ENCODE measurements at places on chromosomes 3 and 15.

DNA sequence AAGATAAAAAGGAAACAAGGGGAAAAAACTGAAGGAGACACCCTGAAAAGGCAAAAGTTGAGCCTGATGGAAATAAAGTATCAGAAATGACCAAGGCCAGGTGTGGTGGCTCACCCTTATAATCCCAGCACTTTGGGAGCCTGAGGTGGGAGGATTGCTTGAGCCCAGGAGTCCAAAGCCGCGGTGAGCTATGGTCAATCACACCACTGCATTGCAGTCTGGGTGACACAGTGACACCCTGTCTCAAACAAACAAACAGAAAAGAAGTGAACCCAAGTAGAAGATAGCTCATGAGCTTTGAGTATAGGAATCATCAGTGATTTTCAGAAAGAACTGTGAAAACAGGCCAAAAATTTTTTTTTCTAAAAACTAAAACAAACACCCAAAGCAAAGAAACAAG is 26.4 kb upstream of the TBC1D23 start:
- DNase-seq = no peak

DNA sequence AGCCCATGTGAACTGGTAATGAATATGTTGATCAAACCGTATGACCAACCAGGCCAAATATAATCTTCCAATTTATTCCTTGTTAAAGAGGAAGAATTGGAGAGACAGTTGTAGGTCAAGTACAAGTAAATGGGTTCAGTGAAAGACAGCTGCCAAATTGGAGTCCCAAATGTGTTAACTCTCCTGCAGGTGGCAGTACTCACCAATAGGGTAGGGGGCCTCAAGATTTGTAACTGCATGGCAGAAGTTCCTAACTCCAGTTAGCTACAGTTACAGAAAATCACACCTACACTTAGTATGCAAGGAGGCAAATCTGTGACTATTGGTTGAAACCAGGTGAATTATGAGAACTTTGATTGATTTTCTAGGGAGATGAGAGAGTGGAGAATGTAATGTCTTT is 278.0 kb downstream of the ZBBX start:
- DNase-seq = no peak

- no peak for DNase-seq
These were observed 37.7 kb upstream of the PRR20G start for GRCh38 chr3:127325629-127325961.

GRCh38 chr3:194964809-194965208 is 279.1 kb downstream of the FAM43A start:
- DNase-seq = no peak
